GM18507 (cell line): ENCODE measurements at places on chromosomes 12 and 14.

- DNase-seq, result no peak
These were observed 56.9 kb downstream of the OTX2 start for GRCh38 chr14:56753396-56753795.

DNA sequence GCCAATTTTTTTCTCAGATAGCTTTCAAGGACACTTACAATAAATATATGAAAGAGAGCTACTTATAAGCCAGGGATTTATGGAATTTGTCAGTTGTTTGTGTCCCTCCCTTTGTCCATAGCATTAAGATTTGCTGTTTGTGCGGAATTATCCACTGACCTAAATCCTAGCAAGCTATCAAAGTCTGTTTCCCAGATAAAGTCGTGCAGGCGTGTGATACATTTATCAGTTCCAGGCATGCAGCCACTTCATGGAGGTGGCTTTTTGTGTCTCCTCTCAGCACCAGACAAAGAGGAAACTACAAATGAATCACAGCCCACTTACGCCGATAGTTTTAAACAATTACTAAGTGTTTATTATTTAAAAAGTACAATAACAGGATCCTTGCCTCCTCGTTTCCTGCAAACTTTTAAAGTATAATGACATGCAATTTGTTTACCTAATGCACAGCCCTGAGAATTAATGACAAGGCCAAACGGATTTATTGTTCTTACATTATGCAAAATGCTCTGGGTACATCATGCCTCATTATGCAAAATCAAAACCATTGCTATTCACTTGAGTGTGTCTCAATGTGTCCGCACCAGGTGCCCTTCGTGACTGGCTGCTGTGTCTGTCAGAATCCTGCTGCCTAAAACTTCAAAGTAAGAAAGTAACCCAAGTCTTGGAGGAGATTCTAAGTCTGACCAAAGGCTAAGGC lies 423.2 kb downstream of the GLT1D1 start:
- DNase-seq, result no peak

- DNase-seq, result no peak
These were observed 12.5 kb upstream of the FOXN3 start for GRCh38 chr14:89429199-89430181.

- DNase-seq, result no peak
These were observed 729.2 kb downstream of the LRFN5 start for GRCh38 chr14:42335918-42336317.

GRCh38 chr14:47257013-47257412 lies 418.4 kb downstream of the MDGA2 start:
- no peak for DNase-seq

DNA sequence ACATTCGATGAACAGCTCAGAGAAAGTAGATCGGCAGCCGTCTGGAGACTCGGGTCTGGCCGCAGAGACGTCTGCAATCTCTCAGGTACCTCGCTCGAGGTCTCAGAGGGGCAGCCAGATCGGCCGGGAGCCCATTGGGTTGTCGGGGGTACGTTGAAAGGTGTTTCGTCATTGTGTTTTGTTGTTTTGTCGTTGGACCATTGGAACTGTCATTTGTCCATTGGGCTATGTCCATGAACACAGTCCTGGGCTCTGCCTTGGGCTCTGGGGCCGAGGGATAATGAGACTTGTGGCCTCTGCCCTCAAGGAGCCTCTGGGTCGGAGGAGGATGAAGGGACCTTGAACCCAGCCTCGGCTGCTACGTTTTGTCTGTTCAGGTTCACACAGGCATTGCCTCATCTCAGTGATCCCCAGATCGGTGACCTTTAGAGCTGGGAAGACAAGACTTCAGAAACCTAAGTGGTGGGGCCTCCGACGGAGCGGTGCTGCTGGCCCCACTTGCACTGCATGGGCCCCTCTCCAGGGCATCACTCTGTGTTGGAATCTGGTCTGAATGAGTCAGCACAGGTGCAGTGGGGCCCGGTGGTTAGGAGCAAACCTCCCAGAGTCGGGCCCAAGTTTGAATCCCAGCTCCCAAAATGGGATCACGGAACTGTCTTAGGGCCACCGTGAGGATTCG lies 23.6 kb upstream of the MLXIP start:
- DNase-seq, result no peak

DNA sequence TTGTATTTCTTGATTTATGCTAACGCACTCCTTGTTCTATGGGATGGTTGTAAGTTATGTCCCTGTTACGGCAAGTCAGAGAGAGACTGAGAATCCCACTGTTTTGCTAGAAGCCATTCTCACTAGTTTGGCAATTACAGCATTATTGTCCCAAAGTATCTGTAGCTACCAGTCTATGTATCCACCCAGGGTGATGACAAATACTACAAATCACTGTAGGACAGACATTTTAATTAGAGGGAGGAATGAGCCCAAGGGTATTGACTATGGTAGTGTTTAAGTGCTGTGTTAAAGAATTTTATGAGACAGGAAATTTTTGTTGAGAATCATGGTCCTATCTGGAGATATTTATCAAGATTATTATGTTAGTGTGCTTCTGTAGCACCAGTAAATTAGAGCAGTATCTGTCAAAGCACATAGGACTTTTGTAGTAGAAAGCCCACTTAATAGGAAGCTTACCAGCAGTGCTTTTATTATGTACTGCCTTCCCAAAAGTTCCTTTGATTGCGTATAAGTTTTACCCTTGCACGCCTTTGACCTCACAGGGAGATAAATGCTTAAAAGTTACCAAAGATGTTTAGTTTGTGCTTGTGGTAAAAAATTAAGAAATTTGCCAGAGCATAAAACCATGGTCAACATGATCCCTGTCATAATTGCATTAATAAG lies 10.7 kb downstream of the PRKCH start:
- no peak for DNase-seq

GRCh38 chr12:124359671-124360581 lies 65.0 kb downstream of the RFLNA start:
- no peak for DNase-seq

GRCh38 chr12:55065535-55065934 lies 45.8 kb downstream of the NEUROD4 start:
- no peak for DNase-seq

GRCh38 chr14:56202256-56202655 lies 84.0 kb downstream of the PELI2 start:
- no peak for DNase-seq

- DNase-seq, result no peak
These were observed 448 bp downstream of the FBXL14 start for GRCh38 chr12:1594006-1594260.

DNA sequence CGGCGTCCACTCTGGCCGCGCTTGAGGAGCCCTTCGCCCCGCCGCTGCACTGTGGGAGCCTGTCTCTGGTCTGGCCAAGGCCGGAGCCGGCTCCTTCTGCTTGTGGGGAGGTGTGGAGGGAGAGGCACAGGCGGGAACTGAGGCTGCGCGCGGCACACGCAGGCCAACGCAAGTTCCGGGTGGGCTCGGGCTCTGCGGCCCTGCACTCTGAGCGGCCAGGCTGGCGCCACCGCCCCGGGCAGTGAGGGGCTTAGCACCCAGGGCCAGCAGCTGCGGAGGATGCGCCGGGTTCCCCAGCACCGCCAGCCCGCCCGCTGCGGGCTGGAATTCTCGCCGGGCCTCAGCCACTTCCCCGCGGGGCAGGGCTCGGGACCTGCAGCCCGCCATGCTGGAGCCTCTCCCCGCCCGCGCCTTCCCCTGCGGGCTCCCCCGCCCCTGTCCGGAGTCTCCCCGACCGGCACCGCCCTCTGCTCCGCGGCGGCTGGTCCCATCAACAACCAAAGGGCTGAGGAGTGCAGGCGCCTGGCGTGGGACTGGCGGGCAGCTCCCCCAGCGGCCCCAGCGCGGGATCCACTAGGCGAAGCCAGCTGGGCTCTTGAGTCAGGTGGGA lies 921.2 kb upstream of the FOXG1 start:
- DNase-seq, result no peak

DNA sequence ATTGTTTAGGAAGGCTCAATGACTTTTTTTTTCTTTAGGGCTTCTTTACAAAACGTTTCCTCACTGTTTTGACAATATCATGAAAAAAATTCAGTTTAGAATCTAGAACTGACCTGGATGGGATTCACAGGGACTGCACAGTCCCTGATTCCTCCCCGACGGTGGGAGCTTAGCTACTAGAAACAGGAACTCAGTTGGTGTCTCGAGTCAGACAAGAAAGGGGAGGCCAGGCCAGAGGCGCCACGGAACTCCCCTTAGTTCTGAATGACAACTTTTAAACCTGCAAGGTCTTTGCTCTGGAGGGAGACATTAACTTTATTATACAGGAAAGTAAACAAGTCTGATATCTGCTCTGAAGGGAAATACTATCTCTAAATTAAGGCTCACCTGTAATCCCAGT lies 45.4 kb upstream of the SRP54 start:
- DNase-seq, result no peak

- DNase-seq, result no peak
These were observed 126.5 kb upstream of the NTF3 start for GRCh38 chr12:5305425-5305824.

DNA sequence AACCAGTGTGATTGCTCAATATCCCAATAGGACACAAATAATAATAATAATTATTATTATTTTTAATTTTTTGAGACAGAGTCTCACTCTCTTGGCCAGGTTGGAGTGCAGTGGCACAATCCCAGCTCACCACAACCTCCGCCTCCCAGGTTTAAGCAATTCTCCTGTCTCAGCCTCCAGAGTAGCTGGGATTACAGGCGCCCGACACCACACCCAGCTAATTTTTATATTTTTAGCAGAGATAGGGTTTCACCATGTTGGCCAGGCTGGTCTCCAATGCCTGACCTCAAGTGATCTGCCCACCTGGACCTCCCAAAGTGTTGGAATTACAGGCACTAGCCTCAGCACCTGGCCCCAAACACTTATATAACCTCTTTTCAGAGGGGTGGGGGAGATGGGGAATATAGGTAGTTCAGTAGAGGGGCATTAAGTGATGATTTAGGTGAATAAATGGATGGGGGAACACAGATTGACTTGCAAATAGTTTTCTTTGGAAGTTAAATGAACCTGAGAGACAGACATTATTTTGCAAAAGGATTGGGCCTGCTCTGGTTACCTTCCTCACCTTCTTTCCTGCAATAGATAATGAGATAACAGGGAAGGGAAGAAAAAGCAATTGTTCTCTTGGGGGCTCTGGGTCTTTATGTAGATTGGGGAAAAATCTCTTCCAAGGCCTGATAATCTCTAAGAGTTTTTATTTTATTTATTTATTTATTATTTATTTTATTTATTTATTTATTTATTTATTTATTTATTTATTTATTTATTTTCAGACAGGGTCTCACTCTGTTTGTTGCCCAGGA lies 57.7 kb downstream of the RESF1 start:
- DNase-seq, result no peak

GRCh38 chr12:57725851-57726150 lies 12.7 kb downstream of the AGAP2 start:
- no peak for DNase-seq

DNA sequence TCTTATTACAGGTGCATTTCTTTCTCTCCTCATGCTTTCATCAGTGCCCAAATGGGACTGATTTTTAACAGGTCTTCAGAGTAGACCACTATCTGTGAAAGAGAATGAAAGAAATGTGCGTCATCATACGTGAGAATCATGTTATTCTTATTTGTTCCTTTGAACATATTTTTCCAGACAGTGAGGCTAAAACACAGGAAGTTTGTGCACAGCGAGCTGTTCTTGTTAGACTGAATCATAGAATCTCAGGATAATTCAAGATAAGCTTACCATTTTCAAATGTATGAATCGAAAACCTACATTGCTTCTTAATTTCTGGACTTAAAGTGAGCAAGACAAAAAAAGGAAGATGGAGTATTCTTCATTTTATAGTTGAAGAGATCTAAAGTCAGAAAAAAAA lies 383.1 kb downstream of the EGLN3 start:
- DNase-seq, result no peak

DNA sequence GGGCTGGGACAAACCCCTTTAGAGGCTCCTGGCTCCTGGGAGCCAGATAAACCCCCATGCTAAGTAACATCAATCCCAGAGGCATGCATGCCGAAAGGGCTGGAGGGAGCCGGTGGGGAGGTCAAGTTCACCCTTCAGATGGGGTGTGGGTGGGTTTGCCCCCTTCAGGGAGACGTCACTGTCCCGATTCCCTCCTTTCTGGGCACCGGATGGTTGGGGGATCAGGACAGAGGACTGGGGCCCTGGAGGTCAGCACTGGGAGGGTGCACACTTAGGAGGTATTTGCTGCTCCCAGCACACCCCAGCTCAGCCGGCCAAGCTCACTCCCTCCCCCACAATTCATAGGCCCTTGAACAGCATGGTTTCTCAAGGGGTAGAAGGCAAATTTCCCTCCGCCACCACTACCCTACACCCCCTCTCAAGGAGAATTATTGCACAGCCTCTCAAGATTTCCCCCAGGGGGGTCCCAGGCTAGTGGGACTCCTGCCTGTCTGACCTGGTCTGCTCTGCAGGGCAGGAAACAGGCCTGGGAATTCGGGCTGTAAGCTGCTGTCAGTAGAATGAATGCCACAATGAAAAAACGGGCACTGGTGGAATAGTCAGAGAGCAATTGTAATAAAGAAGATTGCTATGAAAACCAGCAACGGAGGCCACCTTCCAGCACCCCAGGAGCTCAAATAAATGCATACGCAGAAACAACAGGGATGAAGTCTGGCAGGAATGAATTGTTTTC lies 63.5 kb downstream of the GALNT16 start:
- DNase-seq, result no peak

- no peak for DNase-seq
These were observed 6.9 kb upstream of the SYCP3 start for GRCh38 chr12:101746196-101746595.

GRCh38 chr14:92456215-92457015 lies 57.2 kb upstream of the RIN3 start:
- DNase-seq, result peak; percentile 26

GRCh38 chr14:62158779-62159178 lies 396.6 kb downstream of the SNAPC1 start:
- DNase-seq, result no peak

DNA sequence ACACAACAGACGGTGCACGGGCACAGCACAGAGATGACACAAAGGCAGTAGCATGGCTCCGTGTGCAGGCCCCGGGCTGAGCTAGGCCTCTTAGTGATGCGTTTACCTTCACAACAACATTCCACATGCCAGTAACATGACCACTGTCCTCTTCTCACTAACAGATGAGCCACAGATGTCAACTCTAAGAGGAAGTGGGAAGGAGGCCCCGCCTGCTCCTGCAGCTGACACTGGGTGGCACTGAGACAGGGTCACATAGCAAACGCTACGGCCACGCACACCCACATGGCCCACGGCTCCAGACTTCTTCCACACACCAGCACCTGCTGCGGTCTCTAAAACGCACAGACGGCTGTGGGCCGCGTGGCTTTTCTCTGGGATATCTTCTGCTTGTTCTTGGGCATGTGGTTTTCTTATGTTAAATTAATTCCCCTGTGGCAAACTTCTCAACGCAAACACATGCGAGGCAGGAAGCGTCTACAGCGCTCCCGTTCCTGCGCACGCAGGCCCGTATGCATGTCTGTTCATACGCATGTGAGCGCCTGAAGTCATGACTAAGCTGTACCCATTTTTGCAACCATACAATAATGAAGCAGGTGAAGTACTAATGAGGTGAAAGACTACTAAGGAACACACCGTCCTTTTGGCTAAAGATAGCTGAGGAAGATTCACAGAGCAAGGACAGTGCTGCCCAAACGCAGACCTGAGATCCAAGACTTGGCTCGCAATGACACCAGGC lies 26.8 kb downstream of the AMN start:
- peak; percentile 37 for DNase-seq

GRCh38 chr12:70176290-70176689 lies 66.9 kb upstream of the CNOT2 start:
- DNase-seq, result no peak
